Muscle of back (tissue), 13 donors: ENCODE measurements at places on chromosomes 11 and 22.

DNA sequence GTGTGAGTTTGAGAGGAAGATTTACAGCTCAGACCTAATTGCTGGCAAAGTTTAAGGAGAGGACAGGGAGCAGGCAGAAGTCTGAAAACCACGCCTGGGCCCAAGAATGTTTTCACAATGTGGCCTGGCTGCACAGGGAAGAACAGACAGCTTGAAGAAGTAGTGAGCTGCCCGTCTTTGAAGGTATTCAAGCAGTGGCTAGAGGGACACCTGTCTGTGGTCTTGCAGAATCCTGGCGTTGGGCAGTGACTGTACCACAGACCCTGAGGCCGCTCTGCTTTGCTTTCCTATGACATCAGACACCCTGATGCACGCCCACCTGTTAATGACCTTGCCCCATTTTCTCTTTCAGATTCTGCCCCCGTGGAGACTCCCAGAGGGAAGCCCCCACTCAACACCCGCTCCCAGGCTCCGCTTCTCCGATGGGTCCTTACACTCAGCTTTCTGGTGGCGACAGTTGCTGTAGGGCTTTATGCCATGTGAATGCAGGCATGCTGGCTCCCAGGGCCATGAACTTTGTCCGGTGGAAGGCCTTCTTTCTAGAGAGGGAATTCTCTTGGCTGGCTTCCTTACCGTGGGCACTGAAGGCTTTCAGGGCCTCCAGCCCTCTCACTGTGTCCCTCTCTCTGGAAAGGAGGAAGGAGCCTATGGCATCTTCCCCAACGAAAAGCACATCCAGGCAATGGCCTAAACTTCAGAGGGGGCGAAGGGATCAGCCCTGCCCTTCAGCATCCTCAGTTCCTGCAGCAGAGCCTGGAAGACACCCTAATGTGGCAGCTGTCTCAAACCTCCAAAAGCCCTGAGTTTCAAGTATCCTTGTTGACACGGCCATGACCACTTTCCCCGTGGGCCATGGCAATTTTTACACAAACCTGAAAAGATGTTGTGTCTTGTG is 6.6 kb upstream of the MCM5 start:
- DNase-seq: no peak

DNA sequence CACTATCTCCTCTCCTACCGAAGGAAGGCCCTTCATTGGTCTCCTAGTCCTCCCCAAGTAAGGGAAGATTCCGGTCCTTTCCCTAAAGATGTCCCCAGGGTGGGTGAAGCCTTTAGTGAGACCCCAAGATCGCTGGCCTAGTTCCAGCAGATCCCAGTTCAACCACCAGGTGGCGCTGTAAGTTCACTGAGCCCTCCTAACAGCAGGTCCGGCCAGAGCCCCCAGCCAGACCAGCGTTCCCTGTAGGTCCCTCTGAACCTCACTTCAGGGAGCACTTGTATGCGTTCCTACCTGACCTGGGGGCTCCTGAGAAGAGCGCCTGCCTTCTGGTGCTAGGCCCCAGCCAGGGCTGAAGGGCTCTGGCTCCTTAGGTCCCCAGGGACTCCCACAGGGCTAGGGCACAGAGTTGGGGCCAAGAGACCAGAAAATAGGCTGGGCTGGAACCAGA is 38.1 kb downstream of the LMO1 start:
- DNase-seq: peak; percentile 66

- no peak for DNase-seq
These were observed 184.1 kb upstream of the ARHGAP20 start for GRCh38 chr11:110896358-110896757.

DNA sequence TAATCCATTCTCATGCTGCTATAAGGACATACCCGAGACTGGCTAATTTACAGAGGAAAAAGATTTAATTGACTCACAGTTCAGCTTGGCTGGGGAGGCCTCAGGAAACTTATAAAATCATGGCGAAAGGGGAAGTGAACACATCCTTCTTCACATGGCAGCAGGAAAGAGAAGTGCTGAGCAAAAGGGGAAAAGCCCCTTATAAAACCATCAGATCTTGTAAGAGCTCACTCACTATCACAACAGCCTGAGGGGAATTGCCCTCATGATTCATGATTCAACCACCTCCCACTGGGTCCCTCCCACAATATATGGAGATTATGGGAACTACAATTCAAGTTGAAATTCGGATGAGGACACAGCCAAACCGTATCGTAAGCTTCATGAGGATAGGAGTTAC is 3.8 kb upstream of the CYB5R2 start:
- no peak for DNase-seq

GRCh38 chr22:47013861-47014635 is 251.6 kb downstream of the TBC1D22A start:
- no peak for DNase-seq

GRCh38 chr11:2685051-2685450 is 14.7 kb downstream of the KCNQ1OT1 start:
- no peak for DNase-seq

- DNase-seq: no peak
These were observed 3.0 kb downstream of the MAFF start for GRCh38 chr22:38204784-38205183.

DNA sequence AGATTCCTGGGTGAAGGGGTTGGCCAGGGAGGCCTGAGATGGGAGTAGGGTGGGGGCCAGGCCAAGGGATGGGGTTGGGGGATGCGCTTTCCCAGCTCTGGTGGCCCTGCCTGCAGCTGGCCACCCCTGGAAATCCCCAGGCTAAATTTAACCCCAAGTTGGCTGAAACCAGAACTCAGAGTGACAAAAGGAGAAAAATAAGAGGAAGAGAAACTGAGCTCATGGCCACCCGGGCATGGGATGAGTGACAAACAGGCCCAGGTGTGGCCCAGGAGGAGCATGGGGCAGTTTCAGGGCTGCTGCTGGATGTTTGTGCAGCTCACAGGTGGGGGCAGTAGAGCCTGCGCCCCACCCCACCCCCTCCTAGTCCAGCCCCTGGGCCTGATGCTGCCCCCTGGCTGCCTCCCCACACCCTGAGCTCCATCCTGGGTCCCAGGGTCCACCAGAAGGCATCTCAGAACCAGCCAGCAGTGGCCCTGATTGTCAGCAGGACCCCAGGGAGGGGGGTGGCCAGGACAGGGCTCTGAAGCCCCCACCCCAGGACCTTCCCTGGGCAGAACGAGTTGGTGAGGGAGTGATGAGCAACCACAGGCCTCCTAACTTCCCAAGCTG is 48.0 kb downstream of the IGLL5 start:
- no peak for DNase-seq

- DNase-seq: no peak
These were observed 36.8 kb downstream of the BARX2 start for GRCh38 chr11:129412494-129412893.

- DNase-seq: no peak
These were observed 434.7 kb downstream of the BRD1 start for GRCh38 chr22:49392841-49393510.

GRCh38 chr11:9719566-9720289 is 55.9 kb downstream of the SWAP70 start:
- DNase-seq: peak; percentile 60

- no peak for DNase-seq
These were observed 61.3 kb downstream of the RCN1 start for GRCh38 chr11:32152216-32152615.

GRCh38 chr11:93737904-93738612 is 3.2 kb downstream of the TAF1D start:
- DNase-seq: no peak

DNA sequence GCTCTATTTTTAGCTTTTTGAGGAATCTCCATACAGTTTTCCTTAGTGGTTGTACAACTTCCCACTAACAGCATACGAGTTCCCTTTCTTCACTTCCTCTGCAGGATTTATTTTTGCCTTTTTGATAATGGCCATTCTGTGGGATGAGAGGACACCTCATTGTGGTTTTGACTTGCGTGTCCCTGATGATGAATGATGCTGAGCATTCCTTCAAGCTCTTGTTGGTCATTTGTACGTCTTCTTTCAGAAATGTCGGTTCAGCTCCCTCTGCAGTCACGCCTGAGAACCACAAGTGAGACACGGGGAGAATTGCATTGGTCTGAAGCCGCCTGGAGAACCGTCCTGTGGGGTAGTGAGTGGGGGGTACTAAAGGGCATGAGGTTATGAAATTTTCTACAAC is 2.0 kb upstream of the KRTAP5-10 start:
- no peak for DNase-seq

DNA sequence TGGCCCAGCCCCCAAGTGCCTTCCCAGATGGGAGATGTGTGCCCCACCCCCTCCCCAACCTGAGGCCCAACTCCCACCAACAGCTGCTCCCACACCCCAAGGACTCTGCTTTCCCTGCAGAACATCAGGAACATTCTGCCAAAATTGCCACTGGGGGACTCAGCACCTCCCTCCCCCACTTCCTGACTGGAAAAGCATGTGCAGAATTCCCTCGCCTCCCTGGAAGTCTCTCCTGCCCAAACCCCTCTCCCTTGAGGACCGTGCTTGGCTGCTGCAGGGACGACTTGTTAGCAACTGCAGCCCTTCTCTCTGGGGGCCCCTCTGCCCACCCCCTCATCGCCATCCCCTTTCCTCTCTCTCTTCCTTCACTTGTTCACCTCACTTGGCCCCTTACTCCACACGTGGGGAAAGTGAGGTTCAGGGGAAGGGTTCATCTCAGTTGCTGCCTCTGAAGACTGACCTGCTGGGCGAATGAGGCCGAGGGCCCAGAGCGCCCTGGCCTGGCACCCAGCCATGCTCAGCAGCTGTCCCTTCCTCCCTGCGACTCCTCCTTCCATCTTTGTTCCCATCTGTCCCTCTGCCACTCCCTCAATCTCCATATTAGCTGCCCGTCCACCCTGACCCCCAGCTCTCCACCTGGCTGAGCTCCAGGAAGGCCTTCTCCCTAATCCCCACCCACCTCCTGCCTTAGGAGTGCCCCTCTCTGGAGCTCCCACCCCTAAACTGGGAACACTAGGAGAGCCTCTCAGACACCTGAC is 105.1 kb downstream of the CHST1 start:
- peak; percentile 72 for DNase-seq

DNA sequence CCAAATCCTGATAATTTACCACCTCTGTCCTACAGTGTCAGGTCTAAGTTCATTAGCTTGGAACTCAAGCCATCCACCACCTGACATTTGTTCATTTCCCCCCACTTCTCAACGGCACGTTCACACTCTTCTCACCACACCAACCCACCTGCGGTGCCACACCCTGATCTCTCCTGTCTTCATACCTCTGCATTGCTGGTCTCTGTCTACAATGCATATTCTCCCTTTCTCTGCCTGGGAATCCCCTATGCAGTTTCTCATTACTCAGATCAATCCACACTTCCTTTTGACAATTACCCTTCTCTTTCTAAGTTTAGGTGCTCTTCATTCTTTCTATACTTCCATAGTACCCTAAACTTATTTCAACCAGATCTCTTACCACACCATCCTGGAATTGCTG is 20.4 kb upstream of the EMSY start:
- DNase-seq: no peak

DNA sequence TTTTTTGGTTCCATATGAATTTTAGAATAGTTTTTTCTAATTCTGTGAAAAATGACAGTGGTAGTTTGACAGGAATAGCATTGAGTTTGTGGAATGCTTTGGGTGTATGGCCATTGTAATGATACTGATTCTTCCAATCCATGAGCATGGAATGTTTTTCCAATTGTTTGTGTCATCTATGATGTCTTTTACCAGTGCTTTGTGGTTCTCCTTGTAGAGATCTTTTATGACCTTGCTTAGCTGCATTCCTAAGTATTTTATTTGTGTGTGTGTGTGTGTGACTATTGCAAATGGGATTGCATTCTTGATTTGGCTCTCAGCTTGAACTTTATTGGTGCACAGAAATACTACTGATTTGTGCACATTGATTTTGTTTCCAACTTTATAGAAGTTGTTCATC is 3.0 kb upstream of the CSF2RB start:
- no peak for DNase-seq

GRCh38 chr22:49850021-49850911 is 3.4 kb upstream of the ZBED4 start:
- no peak for DNase-seq
